Stimulated activated CD4-positive, alpha-beta T cell treated with anti-CD3 and anti-CD28 coated beads, Interleukin-4, amount 100 ng/mL, for 24 hours (primary cell): ENCODE measurements at places on chromosomes 2 and 18.

- no peak for DNase-seq
Observed at GRCh38 chr2:204145791-204146190, 209.2 kb downstream of the ICOS start.

- no peak for DNase-seq
Observed at GRCh38 chr2:127645395-127646291, at the start of gene GPR17. GPR17 (plus strand) TSS chr2:127646153; CDS start chr2:127650736, 4,583 bp downstream.

- DNase-seq = no peak
Observed at GRCh38 chr2:72971036-72971435, 53.7 kb downstream of the EMX1 start.

GRCh38 chr2:98036349-98037000 lies 40.7 kb upstream of the TMEM131 start:
- DNase-seq = no peak

DNA sequence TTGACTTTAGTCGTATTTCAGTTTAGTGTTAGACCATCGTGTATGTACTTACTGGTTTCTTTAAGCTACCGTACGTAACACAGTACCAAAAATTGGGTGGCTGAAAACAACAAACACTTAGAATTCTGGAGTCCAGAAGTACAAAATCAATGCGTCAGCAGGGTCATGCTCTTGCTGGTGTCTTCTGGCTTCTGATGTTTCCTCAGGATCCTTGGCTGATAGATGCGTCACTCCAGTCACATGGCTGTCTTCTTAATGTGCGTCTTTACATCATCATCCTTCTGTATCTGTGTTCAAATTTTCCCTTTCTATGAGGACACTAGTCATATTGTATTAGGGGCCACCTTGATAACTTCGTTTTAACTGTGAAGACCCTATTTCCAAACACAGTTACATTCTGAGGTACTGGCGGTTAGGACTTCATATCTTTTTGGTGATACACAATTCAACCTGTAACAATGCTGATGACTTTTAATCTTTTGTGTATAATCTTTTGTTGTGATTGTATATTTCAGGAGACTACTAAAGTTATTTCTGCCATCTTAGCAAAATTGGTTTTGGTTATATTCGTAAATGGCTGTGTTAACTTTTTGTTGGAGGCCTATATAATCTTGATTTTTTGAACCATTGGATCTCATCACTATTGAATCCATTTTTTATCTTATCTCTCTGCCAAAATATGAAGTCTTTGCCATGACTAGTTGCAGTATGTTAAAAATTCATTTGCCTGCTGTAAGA lies 25.4 kb downstream of the ACTR3 start:
- DNase-seq = no peak
